ENCODE measurements at places on chromosomes 11 and 22.

DNA sequence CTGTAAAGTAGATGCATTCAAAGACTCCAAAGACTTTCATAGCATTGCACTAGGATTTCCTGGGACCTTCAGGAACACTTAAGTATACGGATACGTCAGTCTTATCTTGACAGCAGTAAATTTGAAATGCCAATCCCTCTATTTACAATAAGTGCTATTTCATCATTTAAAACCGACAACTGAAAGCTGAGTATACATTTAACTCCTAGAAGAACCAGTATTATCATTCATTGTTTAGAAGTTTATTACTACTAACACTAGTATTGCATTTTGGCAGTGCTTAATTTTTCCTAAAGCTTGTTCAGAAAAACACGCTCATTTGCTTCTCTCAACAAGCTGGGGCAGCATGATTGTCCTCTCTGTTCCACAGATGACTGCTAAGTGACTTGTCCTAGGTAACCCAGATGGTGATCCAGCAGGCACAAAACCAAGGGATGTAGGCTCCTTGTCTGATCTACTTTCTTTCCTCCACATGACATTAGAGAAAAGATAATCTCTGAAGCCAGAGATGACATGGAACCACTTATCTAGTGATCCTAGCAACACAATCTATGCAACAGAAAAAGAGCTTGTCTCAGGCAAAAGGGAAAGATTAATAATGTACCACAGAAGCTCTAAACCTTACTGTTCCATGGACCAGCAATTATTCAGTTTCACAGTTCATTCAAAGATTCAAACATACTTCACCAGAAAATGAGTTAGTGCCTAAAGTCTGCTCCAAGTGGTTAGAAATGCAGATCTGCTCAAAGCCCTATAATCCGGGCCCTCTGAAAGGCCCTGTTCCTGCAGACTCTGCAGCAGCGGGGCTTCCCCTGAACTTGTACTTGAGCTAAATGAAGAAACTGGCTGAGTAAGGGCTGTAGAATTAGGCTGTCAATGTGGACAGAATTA lies 5.2 kb downstream of the MAML2 start:
- DNase-seq = no peak

DNA sequence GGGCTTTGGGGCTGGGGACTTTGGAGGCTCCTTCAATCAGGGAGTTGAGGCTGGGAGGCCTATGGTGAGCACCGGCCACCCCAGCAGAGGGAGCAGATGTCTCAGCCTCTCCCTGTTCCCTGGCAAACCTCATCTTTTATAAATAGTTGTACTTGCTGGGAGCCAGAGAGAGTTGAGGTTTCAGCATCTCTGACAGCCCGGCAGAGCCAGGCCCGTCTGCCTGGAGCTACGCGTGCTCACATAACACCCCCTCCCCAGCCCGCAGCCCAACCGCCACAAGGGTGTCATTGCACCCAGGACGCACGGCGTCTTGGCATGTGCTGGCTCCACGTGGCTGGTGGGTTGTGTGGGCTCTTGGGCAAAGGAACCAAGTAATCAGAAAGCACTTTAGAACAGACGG lies 127.1 kb downstream of the CHST1 start:
- DNase-seq = no peak

DNA sequence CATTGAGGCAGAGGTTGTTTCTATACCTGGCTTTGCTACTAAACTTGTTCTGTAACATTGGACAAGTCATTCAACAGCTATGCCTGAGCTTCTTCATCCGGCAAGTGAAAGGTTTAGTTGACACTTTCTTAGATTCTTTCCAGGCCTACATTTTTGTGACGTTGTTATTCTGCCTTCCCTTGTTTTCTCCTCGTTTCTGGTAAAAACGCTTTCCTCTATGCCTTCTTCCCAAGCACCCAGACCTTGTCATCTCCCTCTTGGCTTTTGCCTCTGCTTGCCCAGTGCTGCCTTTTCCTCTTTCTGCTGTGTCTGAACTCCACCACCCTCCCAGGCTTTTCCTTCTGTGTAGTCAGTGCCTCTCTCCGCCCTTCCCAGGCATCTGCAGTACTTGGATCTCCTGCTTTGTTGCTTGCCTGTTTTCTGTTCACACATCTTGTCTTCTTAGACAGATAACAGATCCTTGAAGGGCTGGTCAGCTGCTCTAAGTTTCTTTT lies 1.4 kb upstream of the AMOTL1 start:
- no peak for DNase-seq

GRCh38 chr11:11047851-11048610 lies 190.2 kb upstream of the ZBED5 start:
- no peak for DNase-seq

DNA sequence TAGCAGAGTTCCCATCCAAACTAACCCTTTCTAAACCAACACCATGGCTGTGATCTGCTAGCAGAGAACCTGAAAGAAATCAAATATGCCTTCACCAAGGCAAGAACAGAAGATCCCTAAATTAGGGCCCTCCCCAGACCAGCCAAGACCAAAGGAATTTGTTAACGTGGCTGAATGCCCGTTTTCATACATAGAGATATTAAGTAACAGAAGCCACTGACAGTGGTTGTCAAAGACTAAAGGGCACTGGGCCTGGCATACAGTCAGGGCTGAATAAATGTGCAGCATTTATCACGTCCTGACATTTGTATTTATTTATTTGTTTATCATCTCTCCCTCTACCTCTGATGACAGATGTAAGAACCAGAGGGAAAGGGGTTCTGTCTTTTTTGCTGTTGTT lies 271.8 kb downstream of the LARGE1 start:
- DNase-seq = no peak

All from stimulated activated CD4-positive, alpha-beta T cell treated with anti-CD3 and anti-CD28 coated beads, Interleukin-2, amount 100 ng/mL, for 48 hours (primary cell).